GM04503 (cell line): ENCODE measurements at places on chromosomes 4 and X.

- DNase-seq = peak; percentile 10
Measured at GRCh38 chr4:104860238-104861123, 286.2 kb upstream of the TET2 start.

GRCh38 chrX:111095974-111096895, at the start of gene PAK3:
TSS of gene PAK3 (plus strand) at chrX:111096191. CDS start at chrX:111123104, 26,913 bp downstream.
- DNase-seq = no peak

DNA sequence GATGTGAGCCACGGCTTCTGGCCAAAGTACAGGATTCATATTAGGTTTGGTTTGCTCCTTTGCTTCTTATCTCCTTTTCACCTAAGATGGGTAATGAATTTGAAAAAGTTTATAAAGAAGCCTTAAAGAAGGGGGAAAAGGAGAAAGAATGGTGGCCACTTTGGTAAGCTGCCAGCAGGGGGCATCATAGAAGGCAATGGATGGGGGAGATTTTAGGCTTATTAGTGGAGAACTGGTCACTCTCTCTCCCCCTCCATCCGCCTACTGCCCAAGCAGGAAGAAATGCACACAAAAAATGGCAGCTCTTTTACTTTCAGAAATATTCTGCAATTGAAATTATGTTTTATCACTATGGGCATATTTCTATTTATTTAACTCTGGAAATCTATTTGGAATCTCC, 32.0 kb downstream of the SPARCL1 start:
- DNase-seq = no peak

- peak; percentile 22 for DNase-seq
Measured at GRCh38 chrX:139720136-139720535, 12.2 kb upstream of the MCF2 start.

DNA sequence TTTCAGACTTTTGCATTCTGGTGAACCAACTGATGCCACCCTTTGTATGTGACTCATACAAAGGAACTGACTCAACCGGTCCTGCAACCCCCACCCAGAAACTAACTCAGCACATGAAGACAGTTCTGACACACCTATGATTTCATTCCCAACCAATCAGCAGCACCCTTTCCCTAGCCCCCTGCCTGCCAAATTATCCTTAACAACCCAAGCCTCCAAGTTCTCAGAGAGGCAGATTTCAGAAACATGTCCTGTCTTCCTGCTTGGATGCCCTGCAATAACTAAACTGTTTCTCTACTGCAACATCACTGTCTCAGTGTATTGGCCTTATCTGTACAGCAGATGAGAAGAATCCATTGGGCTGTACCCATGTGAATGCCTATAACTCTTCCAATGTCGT, 284.7 kb downstream of the CAMK2D start:
- DNase-seq = no peak

DNA sequence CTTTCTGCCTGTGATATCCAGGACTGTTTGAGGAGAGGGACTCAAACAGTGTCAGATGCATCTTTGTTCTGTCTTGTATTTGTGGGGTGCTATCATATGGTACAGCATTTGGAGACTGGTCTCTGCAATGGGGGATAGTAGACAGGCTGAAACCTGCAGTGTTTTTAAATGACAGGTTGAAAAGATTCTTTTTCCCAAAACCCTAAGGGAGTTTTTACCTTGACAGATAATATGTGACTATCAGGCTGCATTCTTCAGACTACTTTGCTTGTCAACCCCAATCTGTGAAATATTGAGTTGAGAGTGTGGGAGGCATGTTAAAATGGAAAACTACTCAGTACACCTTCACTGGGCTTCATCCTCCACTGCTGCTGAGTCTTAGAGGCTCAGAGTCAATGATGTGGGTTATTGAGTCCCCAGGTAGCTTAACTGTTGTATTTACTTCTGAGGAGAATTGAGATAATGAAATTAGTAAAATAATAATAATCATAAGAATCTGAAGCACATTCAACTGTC, 274.9 kb downstream of the GASK1B start:
- no peak for DNase-seq

- peak; percentile 90 for DNase-seq
Measured at GRCh38 chrX:45803383-45803921, 602.8 kb upstream of the DIPK2B start.

DNA sequence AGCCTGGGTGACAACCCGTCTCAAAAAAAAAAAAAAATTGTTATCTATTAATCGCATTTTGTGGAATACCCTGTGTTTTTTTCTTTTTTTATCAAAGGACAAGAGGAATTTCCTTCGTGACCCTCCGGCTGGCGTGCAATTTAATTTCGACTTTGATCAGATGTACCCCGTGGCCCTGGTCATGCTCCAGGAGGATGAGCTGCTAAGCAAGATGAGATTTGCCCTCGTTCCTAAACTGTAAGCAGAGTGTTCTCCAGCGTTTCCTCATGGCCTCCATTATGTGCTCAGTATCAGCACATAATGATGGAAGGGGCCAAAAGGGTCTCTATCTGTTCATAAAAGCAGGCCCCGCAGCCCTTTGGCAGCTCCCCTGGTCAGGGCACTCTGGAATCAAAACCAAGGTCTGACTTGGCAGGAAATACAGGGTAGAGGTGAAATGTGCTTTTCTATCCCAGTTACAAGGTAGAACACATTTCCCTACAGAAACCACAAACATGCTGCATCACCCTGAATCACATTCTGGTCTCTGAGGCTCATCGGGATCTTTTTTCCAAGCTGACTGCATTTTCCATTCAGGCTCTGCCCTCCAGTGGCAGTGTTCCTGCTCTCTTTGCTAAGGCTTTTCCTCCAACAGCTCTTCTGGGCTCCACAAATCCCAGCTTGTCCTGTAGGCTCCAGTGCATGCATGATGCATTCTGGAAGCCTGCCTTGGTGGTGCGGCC, 24.4 kb downstream of the SYAP1 start:
- DNase-seq = peak; percentile 56

GRCh38 chrX:103378990-103379389, 2.7 kb downstream of the BEX3 start:
- DNase-seq = no peak
